Thyroid gland (tissue), 4 donors: ENCODE measurements at places on chromosomes 11 and 22. TPM values are rescaled to one million over a fixed set of nuclear protein-coding genes. Genes with fewer than 3 reads are reported as not detected.

The YWHAH gene
- 111 TPM for total RNA-seq

The HOATZ gene
- not detected for total RNA-seq

The SLC7A4 gene
- total RNA-seq: 0.54 TPM

The PTPN5 gene
- total RNA-seq: 1.1 TPM

The TESMIN gene
- 10.6 TPM for total RNA-seq

The IGF2 gene
- 26.6 TPM for total RNA-seq

- no peak overlapping the region for H3K27ac ChIP-seq
- H3K4me3 ChIP-seq: no peak overlapping the region
- DNase-seq: no peak
- no peaks in the 10 kb centered on the region for H3K27me3 ChIP-seq
- no peaks in the 10 kb centered on the region for H3K4me1 ChIP-seq
Observed at GRCh38 chr11:75786101-75786736, 17.6 kb downstream of the DGAT2 start.

DNA sequence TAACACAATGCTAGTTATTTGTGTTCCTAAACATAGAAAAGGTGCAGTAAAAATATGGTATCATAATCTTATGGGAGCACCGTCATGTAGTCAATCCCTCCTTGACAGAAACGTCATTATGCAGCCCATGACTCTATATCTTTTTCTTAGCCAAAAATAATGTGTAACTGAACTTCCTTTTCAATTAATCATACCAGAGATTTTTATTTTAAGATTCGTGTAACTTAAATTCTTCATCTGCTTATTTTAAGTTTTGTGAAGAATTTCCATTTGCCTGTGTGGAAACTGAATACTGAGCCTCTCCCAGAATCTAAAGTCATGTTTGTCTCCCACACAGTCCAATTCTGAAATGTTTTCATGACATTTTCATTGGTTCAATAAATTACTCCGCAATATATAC lies 699.1 kb downstream of the KCNA4 start:
- no peak for DNase-seq
- H3K4me1 ChIP-seq: no peaks in the 10 kb centered on the region
- no peaks in the 10 kb centered on the region for H3K27me3 ChIP-seq
- no peak overlapping the region for H3K4me3 ChIP-seq
- no peaks in the 10 kb centered on the region for H3K36me3 ChIP-seq

DNA sequence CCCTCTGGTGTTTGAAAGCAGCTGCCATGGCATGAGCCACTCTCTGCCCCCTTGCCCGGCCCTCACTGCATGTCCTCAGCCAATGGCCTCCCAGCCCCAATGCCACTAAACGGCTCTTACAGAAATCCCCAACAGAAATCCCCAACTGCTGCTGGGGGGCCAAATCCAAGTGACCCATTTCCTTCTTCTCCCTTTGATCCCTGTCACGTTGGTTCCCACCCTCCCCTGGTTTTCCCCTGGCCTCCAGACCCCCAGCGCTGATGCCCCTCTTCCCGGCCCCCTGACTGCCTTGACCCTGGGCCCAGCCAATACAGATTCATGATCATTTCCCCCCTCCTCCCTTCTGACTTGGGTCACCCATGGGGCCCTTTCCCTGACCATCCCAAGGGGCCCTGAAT lies 30.9 kb downstream of the IGLL1 start:
- no peak for DNase-seq
- H3K4me1 ChIP-seq: no peaks in the 10 kb centered on the region
- no peaks in the 10 kb centered on the region for H3K27me3 ChIP-seq
- no peak overlapping the region for H3K4me3 ChIP-seq
- no peak overlapping the region for H3K27ac ChIP-seq

DNA sequence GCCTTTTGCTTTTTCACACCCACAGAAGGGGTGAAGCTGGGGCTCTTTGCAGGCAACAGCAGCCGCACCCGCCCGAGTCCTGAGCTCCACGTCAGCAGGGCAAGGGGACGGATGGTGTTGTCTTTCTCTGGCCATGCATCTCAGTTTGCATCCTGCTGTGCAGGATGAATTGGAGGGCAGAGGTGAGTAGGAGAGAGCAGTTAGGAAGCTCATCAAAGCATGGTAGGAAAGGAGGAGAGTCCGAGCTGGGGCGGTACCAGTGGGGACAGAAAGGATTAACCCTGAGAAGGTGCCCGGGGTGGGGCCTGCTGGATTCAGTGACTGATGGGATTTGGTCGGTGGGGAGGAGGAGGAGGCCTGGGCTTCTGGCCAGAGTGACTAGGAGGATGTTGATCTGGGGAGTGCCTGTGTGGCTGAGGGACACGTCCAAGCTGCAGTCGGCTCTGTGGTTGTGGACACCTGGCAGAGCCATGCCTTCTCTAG lies 14.6 kb downstream of the FAM83F start:
- H3K27ac ChIP-seq: peak overlapping the region; percentile 49
- peak; percentile 64 for DNase-seq
- H3K27me3 ChIP-seq: no peaks in the 10 kb centered on the region
- H3K4me1 ChIP-seq: peaks cover 33% of the 10 kb centered on the region

DNA sequence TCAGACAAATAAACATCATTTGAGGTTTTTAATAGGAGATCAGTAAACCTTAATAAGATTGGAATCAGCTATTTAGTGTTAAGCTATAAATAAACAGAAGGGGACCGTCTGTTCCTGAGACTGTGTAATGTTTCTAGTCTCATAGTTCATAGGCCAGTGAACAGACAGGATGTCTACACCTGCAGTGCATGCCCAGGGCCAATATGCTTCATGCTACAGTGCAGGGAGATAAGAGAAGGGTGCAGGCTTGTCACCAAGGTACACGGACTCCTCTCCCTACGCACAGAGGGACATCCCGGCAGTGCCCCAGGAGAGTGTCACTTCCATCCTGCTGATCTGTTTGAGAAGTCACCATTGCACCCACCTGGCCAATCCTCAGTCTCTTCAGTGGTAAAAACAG lies 148.6 kb downstream of the OPCML start:
- no peak for DNase-seq
- no peaks in the 10 kb centered on the region for H3K4me1 ChIP-seq
- no peaks in the 10 kb centered on the region for H3K27me3 ChIP-seq
- no peaks in the 10 kb centered on the region for H3K36me3 ChIP-seq

- no peak for DNase-seq
- H3K27me3 ChIP-seq: no peaks in the 10 kb centered on the region
- H3K36me3 ChIP-seq: no peaks in the 10 kb centered on the region
- H3K4me3 ChIP-seq: no peak overlapping the region
- no peak overlapping the region for H3K27ac ChIP-seq
- H3K4me1 ChIP-seq: no peaks in the 10 kb centered on the region
Observed at GRCh38 chr11:72962717-72963116, 148.5 kb downstream of the ATG16L2 start.

DNA sequence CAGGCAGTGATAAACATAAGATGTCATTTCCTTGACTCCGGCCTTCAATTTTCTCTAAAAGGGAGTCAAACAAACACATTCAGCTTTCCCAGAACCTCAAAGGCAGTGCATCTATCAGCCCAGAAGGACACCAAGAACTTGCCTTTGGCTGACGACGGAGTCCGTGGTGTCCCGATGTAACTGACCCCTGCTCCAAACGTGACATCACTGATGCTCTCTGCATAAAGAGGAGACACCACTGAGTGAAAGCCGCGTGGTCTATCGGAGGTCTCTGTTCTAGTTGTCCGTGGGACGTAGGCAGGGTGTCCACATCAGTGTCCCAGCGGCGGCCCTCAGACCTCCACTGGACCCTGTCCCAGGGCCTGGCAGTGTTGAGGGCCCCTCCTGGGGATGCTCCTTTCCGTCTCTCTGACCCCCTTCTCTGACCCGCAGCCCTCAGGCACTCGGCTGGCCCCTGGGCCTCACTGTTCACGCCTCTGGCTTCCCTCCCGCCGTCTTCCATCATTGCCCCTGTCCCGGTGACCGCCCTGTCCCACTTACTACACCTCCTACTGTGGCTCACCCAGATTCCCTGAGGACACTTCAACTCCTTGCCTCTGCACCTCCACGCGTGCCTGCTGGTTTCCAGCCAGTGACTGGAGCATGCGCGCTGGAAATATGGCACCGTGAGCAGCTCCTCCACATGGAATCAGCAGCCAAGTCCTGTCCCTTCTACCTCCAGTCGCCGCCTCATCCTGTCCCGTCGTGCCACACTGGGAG lies 70.4 kb downstream of the NCAPD3 start:
- no peak overlapping the region for H3K4me3 ChIP-seq
- H3K27me3 ChIP-seq: no peaks in the 10 kb centered on the region
- H3K4me1 ChIP-seq: no peaks in the 10 kb centered on the region
- H3K36me3 ChIP-seq: peaks cover 50% of the 10 kb centered on the region
- DNase-seq: no peak
- no peak overlapping the region for H3K27ac ChIP-seq

DNA sequence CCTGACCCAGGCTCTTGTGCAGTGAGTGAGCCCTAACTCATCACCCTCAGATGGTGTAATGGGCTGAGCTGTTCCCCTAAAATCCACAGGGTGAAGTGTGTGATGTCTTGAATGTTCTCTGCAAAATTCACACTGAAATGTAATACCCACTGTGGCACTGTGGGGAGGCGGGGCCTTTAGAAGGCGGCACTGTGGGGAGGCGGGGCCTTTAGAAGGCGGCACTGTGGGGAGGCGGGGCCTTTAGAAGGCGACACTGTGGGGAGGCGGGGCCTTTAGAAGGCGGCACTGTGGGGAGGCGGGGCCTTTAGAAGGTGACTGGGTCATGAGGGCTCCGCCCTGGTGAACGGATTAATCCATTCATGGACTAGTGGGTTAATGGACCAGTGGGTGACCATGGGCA lies 33.0 kb downstream of the CHID1 start:
- no peak overlapping the region for H3K4me3 ChIP-seq
- no peaks in the 10 kb centered on the region for H3K36me3 ChIP-seq
- no peak for DNase-seq
- H3K27me3 ChIP-seq: no peaks in the 10 kb centered on the region
- H3K27ac ChIP-seq: no peak overlapping the region
- no peaks in the 10 kb centered on the region for H3K4me1 ChIP-seq

- DNase-seq: no peak
- no peak overlapping the region for H3K27ac ChIP-seq
- H3K4me1 ChIP-seq: no peaks in the 10 kb centered on the region
- no peaks in the 10 kb centered on the region for H3K36me3 ChIP-seq
- H3K27me3 ChIP-seq: no peaks in the 10 kb centered on the region
Observed at GRCh38 chr22:37277384-37277783, 4.9 kb upstream of the CYTH4 start.

DNA sequence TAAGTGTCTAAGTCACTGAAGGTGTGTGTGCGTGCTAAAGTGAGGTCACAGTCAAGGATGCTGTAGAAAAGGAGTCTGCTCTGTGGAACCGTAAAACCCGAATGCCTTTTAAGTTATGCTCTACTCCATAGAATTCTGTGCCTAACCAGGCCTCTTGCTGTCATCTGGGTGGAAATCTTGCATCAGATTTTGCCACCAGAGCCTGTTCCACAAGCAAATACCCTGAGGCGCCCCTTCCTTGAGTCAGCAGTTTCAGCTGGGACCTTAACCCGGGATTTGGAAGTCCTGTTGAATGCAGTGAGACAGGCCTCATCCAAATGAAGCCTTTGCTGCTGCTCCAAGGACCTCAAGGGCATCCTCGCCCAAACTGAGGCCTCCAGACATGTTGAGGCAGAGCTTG lies 109.8 kb downstream of the WNT11 start:
- no peak overlapping the region for H3K27ac ChIP-seq
- H3K4me1 ChIP-seq: no peaks in the 10 kb centered on the region
- H3K36me3 ChIP-seq: no peaks in the 10 kb centered on the region
- DNase-seq: no peak
- H3K4me3 ChIP-seq: no peak overlapping the region

DNA sequence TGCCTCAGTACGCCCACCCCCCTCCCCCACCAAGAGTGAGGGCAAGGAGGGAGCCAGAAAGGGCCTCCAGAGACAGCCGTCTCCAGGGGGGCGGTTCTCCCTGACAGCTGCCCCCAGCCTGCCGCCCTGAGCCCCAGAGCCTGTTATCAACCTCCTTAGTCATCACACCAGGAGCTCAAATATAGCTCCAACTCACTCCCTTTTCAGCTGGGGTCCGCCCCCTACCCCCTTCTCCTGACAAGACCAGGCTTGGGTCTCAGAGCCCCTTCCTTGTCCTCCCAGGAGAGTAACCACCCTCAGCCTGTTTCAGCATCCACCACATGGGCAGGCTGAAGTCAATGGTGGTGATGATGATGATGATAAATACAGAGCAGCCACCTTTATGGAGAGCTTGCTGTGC lies 2.5 kb upstream of the INPP5J start:
- no peaks in the 10 kb centered on the region for H3K36me3 ChIP-seq
- DNase-seq: no peak
- no peaks in the 10 kb centered on the region for H3K27me3 ChIP-seq
- peaks cover 21% of the 10 kb centered on the region for H3K4me1 ChIP-seq
- H3K27ac ChIP-seq: no peak overlapping the region

- no peaks in the 10 kb centered on the region for H3K27me3 ChIP-seq
- H3K27ac ChIP-seq: peak overlapping the region; percentile 91
- peaks cover 66% of the 10 kb centered on the region for H3K4me1 ChIP-seq
- no peaks in the 10 kb centered on the region for H3K36me3 ChIP-seq
- H3K4me3 ChIP-seq: no peak overlapping the region
- peak; percentile 48 for DNase-seq
Observed at GRCh38 chr11:709109-709997, 3.3 kb downstream of the EPS8L2 start.

DNA sequence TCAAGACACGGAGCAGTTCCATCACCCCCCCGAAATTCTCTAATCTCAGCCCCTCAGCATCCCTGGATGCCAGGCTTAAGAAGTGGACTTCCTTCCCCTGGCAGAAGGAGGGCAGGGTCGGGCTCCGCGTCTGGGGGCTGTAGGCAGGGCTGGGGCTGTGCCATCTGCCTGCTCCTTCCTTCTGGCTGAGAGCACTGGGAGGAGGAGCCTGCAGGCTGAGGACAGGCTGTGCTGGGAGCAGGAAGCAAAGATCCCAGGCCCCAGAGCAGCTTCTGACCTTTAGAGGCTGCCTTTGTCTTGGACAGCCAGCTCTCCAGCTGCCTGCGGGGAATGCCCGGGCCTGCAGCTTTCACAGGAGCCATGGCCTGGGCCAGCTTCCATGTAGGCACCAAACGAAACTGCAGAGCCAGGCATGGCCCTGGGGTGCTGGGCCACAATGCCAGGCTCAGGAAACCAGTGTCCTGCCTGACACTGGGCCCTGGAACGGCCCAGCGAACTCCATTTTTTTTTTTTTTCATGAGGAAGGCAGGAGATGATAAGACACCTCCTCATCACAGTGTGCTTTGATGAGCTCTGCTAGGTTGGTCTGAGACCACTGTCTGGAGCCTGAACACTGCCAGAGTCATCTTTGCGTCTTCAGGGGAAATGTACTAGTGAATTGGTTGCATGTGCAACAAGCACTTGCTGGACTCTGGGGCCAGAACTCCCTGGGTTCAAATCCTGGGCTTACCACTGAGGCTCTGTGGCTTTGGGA lies 67.9 kb downstream of the MCM5 start:
- no peak overlapping the region for H3K4me3 ChIP-seq
- peaks cover 6% of the 10 kb centered on the region for H3K4me1 ChIP-seq
- H3K36me3 ChIP-seq: no peaks in the 10 kb centered on the region
- peak; percentile 47 for DNase-seq
- H3K27me3 ChIP-seq: no peaks in the 10 kb centered on the region

- no peaks in the 10 kb centered on the region for H3K27me3 ChIP-seq
- H3K27ac ChIP-seq: no peak overlapping the region
- H3K4me1 ChIP-seq: peaks cover 23% of the 10 kb centered on the region
- H3K4me3 ChIP-seq: no peak overlapping the region
- no peaks in the 10 kb centered on the region for H3K36me3 ChIP-seq
Observed at GRCh38 chr11:30452114-30452513, 129.2 kb downstream of the ARL14EP start.

- no peaks in the 10 kb centered on the region for H3K36me3 ChIP-seq
- no peaks in the 10 kb centered on the region for H3K27me3 ChIP-seq
Observed at GRCh38 chr11:60343094-60343704, 16.1 kb downstream of the MS4A6E start.
